ENCODE measurements at places on chromosomes 3 and 15. TPM values are rescaled to one million over a fixed set of nuclear protein-coding genes. Genes with fewer than 3 reads are reported as not detected.

The MINAR1 gene
- 1.4 TPM for polyA plus RNA-seq

DNA sequence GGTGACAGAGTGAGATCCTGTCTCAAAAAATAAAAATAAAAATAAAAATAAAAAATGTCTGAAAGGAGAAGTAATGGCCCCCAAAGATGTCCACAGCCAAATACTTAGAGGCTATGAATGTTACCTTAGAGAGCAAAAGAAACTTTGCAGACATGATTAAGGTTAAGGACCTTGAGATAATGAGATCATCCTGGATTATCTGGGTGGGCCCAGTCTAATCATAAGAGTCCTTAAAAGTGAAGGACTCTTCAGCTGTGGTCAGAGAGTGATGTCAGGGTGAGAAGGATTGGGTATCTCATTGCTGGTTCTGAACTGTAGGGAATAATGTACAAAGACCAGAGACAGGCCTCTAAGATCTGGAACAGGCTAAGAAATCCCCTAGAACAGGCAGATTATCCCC, 84.9 kb upstream of the POU1F1 start:
- no peak for DNase-seq

The SPESP1 gene
- polyA plus RNA-seq = 3.4 TPM

The C3orf62 gene
- polyA plus RNA-seq = 12.6 TPM

DNA sequence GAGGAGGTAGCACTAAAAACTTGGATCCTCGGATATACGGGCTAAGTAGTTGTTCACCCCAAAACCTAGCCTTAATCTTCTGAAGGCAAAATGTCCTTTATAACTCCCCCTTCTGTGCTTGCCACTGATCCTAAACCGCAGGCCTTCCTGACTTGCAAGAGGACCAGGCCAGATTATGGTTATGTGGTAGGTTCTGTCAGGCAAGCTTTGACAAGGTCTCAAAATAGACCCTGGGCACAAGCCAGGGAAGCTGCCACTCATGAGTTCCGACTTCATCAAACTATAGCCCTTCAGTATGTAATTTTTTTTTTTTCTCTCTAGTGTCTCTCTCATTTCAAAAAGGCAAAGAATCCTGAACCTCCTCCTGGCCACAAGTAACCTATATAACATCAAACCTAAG, 3.2 kb downstream of the LRRFIP2 start:
- DNase-seq = no peak

The TRIM69 gene
- 22.5 TPM for polyA plus RNA-seq

Measured in renal cortex interstitium (tissue), 15 donors.